ENCODE measurements at places on chromosomes 1 and 21.

DNA sequence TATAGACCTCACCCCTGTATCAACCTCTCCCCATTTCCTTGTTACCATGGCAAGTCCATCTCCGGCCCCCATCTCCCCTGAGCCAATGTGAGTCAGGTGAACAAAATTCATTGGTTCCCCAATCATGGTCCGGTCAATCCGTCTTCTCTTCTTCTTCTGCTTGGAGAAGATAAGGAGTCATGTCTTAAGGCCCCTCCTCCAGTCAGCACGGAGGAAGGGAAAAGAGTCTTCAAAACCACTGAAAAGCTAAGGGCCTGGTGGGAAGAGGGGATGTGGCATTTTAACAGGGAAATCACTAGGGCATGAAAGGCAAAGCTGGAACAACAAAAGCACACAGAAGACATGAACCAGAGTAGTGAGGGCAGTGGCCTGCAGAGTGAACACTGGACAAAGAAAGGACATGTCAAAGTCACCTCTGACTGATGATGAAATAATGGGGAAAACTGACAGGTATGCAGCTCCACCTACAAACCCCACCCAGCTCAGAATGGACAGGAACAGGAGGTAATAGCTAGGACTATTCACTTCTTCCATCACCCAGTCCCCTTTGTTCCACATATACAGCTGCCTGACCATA lies 4.4 kb downstream of the CDC42SE1 start:
- DNase-seq, result no peak

- no peak for DNase-seq
These were observed 246.5 kb downstream of the TOMM20 start for GRCh38 chr1:234881893-234882771.

DNA sequence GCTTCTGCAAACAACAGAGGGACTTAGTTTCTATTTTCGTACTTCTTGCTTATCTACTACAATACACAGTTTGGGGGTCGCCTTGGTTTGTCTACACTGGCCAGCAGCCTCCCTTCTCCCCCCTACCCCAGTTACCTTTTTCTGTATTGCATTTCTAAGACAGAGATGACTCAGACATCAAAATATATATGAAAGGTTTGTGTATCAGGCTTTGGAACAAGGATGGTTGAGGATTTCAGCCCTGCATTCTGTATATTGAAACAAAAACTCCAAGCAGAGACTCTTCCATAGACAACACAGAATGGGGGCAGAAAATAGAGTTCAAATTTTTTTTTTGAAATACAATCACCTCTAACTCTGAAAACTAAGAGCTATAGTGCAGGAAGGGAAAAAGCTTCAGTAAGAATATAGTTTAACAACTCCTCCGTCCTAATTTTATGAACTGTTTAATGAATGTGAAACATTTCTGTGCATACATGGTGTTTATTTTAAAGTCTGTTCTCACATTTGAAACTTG lies 1.9 kb downstream of the SAMD13 start:
- no peak for DNase-seq

DNA sequence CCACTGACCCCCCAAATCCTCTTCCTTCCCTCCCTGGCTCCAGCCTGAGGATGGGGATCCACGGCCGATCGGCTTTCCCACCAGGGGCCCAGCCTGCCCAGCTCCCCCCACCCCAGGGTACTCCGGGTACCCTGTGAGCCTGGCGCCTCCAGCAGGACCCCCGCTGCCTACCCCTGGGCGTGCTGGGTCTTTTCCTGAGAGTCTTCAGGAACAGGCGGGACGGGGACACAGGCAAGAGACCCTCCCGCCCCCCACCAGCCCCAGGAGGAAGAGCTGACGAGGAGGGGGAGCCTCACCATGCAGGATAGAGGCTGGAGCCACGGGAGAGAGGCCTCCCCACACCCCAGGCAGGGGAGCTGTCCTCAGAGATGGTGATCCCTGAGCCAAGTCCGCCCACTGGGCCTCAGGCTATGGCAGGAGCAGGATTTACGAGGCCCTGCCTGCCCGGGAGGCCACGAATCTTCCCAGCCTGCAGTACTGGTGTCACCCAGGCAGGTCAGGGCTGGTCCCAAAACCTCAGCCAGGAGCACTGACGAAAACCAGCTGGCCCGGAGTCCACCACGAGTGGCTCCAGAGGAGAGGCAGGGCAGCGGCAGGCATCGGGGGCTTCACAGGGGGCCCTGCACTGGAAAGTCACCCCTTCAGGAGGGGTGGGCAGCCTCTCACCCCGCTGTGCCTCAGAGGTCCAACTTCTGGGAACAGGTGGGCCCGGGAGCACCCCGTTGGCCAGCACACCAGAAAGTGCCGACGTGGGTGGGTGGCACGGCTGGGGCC lies 58.0 kb downstream of the MEGF6 start:
- no peak for DNase-seq

Measured in activated T-helper 1 cell treated with anti-CD3 and anti-CD28 coated beads, Interleukin-12 subunit alpha, Interleukin-12 subunit beta, Interleukin-2, Interleukin-4 antibody, amounts not matched to agents 30 ng/mL and 10 ng/mL and 1 ng/mL, durations not matched to agents 14 hours and 24 hours and 36 hours (primary cell).